ENCODE measurements at places on chromosomes 2 and 18. TPM values are rescaled to one million over a fixed set of nuclear protein-coding genes. Genes with fewer than 3 reads are reported as not detected.

DNA sequence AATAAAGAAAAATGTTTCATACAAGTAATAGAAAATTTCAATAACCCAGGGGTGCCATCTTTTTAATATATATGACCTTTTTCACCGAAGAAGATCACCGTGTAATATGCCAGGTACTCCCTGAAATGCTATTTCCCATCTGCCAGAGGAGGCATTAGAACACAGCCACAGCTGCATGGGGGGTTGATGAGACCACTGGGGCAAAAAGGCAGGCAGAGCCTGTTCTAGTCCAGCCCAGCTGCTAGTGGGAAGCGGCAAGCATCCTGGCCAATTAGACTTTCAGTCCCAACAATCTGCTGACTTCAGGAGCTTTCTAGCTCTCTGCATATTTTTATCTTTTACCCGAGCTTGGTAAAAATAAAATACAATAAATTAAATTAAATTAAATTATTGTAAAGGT is 362.6 kb downstream of the RIT2 start:
- DNase-seq = peak; percentile 11

UGT1A6 gene
- not detected for total RNA-seq

- no peak for DNase-seq
Observed at GRCh38 chr2:6723865-6724604, 141.7 kb downstream of the CMPK2 start.

- DNase-seq = peak; percentile 37
Observed at GRCh38 chr2:159030674-159031380, 62.4 kb downstream of the TANC1 start.

- no peak for DNase-seq
Observed at GRCh38 chr18:45998244-45998643, 31.1 kb upstream of the EPG5 start.

GRCh38 chr2:104876606-104877570 is 23.0 kb downstream of the POU3F3 start:
- no peak for DNase-seq

DNA sequence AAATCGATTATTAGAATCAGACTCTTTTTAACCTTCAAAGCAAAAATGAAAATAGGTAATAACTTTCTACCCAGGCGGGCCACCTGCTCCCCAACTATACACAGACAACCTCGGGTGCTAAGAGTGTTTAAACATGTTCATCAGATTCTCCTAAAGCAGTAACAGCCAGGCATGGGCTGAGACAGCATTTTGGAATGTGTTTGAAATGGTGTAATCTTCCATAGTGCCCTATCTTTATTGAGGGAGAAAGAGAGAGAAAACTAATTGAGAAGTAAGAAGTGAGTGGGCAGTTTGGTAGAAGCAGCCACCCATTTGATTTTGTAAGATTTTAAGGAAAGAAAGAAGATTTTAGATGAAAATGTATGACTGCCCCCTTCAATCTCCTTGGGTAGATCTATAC is 196.1 kb upstream of the CTAGE1 start:
- no peak for DNase-seq

- no peak for DNase-seq
Observed at GRCh38 chr18:54673936-54674335, 82.9 kb downstream of the DYNAP start.

DNA sequence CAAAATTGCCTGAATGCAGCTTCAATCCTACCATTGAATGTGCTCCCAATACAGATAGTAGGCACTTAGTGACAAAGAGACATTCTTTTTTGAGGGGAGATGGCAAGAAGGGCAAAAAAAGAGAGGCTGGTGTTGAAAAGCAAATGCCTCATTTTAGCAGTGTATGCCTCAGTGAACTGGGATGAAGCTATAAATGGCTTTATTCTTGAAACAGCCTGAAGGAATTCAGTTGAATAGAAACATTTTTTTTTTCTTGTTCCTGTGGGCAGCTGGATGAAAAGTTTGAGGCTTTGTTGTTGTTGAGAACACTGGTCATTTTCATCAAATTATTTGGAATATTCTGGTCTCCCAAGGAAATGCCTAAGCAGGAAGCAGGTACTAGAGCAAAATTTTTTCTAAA is 228.9 kb downstream of the RNF144A start:
- DNase-seq = no peak

GRCh38 chr2:216717907-216718615 is 22.7 kb upstream of the IGFBP5 start:
- no peak for DNase-seq
